ENCODE measurements at places on chromosomes 1 and 21. TPM values are rescaled to one million over a fixed set of nuclear protein-coding genes. Genes with fewer than 3 reads are reported as not detected.

LORICRIN gene
- polyA plus RNA-seq, result not detected

PLA2G2C gene
- not detected for polyA plus RNA-seq

UAP1 gene
- polyA plus RNA-seq, result 20.2 TPM

KIF26B gene
- not detected for polyA plus RNA-seq
